ENCODE measurements at places on chromosomes 5 and 9. TPM values are rescaled to one million over a fixed set of nuclear protein-coding genes. Genes with fewer than 3 reads are reported as not detected.

SH3TC2 gene
- polyA plus RNA-seq: 32.4 TPM

GRCh38 chr5:86885489-86886230 lies 267.9 kb downstream of the COX7C start:
- no peak for DNase-seq

PTGDS gene
- polyA plus RNA-seq: 4,976 TPM

DNA sequence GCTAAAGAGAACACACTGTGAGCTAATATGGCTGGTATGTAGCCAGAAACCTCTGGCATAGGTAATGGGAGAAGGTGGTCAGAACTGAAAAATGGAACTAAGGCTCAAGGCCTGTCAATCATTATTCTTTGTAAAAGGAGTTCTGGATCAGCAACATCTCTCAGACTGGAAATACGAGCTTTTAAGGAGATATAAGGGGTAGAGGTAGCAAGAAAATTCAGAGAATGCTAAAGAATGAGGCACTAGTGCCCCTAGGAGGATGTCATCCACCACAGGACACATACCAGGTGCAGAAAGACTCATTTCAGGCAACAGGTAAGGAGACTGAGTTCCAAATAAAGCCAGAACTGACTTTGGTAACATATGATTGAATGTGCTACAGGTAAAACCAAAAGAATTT lies 18.9 kb upstream of the MOCS2 start:
- DNase-seq: no peak

DNA sequence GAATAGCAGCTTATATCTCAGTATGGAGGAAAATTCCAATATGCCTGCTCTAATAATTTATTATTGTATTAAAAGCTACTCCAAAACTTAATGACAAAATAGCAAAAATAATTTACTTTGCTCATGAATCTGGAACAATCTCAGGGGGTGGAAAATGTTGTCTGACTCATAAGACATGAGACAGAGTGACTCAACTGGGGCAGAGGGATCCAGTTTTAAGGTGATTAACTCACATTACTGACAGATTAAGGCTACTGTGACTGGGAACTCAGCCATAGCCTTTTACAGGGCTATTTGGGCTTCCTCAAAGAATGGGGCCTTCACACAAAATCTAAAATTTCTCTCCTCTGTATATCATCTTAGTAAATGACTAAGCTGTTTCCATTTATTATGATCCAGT lies 1172.9 kb downstream of the CDH12 start:
- no peak for DNase-seq

DNA sequence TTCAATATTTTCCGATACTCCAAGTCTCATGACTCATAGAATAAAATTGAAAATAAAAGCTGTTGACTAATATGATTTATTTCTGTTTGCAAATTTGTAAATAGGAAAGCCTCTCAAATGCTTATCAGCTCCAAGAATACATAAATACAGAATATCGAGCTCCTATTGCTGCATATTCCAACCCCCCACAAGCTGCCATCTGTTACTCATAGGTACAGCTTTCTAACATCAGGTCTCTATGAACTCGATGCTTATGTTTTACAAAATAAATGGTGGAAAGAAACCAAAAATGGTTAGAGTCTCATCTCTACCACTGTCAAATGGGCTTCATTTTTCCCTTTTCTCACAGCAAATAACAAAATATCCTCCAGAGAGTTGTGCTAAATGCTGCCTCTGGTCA lies 631.6 kb upstream of the CDH18 start:
- no peak for DNase-seq

DNA sequence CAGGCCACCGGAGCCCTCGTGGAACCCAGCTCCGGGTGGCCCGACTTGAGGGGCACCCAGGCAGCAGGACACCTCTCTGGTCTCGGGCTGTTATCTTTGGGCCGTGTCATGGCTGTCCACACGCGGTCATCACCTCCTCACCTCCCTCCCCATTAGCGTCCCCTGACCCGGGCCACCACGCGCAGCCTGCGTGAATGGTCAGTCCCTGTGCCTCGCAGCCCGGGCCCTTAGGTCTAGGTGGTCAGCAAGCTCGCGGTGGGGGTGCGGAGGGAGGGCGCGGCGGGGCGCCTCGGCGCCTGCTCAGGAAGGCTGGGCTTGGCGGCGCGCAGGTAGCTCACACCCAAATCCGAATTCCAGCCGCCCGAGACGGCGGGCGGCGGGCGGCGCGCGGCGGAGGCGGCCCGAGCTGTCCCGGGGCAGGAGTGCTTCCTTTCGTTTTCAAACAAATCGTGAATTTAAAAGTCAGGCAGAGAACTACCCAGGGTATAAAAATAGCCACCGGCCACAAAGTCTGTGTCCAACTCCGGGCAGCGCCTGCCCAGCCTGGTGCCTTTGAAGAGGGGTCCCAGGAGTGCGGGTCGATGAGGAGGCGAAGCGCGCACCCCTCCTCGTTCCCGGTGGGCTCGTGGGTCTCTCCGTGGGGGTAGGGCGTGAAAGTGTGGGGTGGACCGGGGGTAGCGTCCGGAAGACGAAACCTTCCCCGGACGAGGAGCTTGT lies 1.0 kb upstream of the RXRA start:
- peak; percentile 58 for DNase-seq

SH3PXD2B gene
- polyA plus RNA-seq: 20.2 TPM

PCDHAC2 gene
- 9.4 TPM for polyA plus RNA-seq

GRCh38 chr9:134688661-134689320 lies 47.2 kb downstream of the COL5A1 start:
- no peak for DNase-seq

SPEF2 gene
- polyA plus RNA-seq: 15.9 TPM

HSPA4 gene
- 143 TPM for polyA plus RNA-seq

GRCh38 chr9:137498720-137499150 lies 39.6 kb upstream of the NSMF start:
- no peak for DNase-seq

GRCh38 chr5:135217669-135218485 lies 181.2 kb downstream of the MACROH2A1 start:
- DNase-seq: no peak

ADAMTS16 gene
- polyA plus RNA-seq: 4.7 TPM

- peak; percentile 49 for DNase-seq
Observed at GRCh38 chr5:132962429-132963021, 909 bp downstream of the AFF4 start.

OLFM1 gene
- polyA plus RNA-seq: 16.0 TPM

ITK gene
- 3.8 TPM for polyA plus RNA-seq

GRCh38 chr5:2750026-2750757 lies 1.3 kb downstream of the IRX2 start:
- DNase-seq: no peak

GRCh38 chr9:123232332-123232731 lies 36.1 kb downstream of the STRBP start:
- DNase-seq: no peak

UBE2QL1 gene
- polyA plus RNA-seq: 2.0 TPM

MSMP gene
- 1.9 TPM for polyA plus RNA-seq

GRCh38 chr5:150058480-150059126 lies 27.8 kb downstream of the CSF1R start:
- no peak for DNase-seq

- no peak for DNase-seq
Observed at GRCh38 chr9:124017051-124017928, 5.7 kb downstream of the LHX2 start.

- no peak for DNase-seq
Observed at GRCh38 chr9:131333771-131334628, 44.5 kb downstream of the PLPP7 start.

- no peak for DNase-seq
Observed at GRCh38 chr9:120393386-120394057, 186.4 kb downstream of the CDK5RAP2 start.

- DNase-seq: peak; percentile 94
Observed at GRCh38 chr5:172417983-172418630, 36.2 kb downstream of the SH3PXD2B start.

DNA sequence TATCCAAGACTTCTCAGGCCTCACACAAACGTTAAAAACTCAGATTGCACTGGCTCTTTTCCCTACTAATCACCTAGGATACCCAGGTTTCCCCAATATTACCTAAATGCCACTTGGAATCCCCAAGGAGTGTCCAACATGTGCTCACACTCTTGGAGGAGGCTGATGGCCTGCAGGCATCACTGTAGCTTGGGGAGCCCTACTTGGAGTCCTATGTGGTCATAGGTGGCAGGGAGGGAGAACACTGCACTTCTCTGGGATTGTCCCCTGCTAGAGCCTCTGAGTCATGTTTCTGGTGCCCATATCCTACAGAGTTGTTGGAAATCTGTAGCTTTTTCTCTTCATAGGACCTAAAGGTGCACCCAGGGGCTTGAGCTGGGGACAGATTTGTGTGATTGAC lies 433.7 kb downstream of the ARHGEF28 start:
- no peak for DNase-seq

- no peak for DNase-seq
Observed at GRCh38 chr5:15353086-15353645, 146.8 kb upstream of the FBXL7 start.

SLC6A19 gene
- 0.28 TPM for polyA plus RNA-seq

DNA sequence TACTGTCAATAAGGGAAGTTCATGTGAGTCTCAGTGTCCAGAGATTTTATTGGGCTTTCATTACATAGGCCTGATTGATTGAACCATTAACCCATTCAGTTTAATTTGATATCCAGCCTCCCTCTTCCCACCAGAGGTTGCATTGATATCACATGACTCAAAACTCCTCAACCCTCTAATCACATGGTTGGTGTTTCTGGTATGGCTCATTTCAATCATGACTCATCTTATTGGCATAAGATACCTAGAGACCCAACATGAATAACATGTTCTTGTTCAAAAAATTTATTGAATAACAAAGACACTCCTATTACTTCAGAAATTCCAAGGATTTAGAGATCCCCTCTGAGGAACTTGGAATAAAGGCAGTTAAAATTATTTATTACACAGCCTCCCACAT lies 982.2 kb downstream of the TLE1 start:
- no peak for DNase-seq

KCNV2 gene
- 4.7 TPM for polyA plus RNA-seq

GRCh38 chr5:6576861-6577501 lies 55.9 kb downstream of the NSUN2 start:
- peak; percentile 64 for DNase-seq

NUTM2G gene
- polyA plus RNA-seq: 2.7 TPM

ROR2 gene
- 11.5 TPM for polyA plus RNA-seq

- no peak for DNase-seq
Observed at GRCh38 chr5:35626108-35626507, 8.4 kb downstream of the SPEF2 start.

FBP2 gene
- 1.6 TPM for polyA plus RNA-seq

DNA sequence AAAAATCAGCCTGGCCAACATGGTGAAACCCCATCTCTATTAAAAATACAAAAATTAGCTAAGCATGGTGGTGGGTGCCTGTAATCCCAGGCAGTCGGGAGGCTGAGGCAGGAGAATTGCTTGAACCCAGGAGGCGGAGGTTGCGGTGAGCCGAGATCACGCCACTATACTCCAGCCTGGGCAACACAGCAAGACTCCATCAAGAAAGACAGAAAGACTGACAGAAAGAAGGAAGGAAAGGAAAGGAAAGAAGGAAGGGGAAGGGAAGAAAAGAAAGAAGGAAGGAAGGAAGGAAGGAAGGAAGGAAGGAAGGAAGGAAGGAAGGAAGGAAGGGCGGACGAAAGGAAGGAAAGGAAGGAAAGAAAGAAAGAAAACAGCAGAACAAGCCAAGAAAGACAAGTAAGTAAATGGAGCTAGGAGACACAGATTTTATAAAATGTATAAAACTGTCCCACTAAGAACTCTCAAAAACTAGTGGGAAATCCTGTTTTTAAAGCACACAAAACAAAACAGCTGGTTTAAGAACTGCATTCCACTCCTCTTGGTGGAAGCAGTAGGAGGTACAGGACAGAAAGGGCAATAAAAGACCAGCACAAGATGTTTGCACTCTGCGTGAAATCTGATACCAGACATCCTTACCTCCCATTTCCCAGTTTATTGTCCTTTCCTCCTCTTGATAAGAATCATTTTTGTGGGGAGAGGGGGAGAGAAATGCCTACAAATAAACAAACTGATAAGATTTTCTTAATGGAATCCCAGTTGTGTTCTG lies 46.7 kb downstream of the MYO10 start:
- DNase-seq: no peak

DNA sequence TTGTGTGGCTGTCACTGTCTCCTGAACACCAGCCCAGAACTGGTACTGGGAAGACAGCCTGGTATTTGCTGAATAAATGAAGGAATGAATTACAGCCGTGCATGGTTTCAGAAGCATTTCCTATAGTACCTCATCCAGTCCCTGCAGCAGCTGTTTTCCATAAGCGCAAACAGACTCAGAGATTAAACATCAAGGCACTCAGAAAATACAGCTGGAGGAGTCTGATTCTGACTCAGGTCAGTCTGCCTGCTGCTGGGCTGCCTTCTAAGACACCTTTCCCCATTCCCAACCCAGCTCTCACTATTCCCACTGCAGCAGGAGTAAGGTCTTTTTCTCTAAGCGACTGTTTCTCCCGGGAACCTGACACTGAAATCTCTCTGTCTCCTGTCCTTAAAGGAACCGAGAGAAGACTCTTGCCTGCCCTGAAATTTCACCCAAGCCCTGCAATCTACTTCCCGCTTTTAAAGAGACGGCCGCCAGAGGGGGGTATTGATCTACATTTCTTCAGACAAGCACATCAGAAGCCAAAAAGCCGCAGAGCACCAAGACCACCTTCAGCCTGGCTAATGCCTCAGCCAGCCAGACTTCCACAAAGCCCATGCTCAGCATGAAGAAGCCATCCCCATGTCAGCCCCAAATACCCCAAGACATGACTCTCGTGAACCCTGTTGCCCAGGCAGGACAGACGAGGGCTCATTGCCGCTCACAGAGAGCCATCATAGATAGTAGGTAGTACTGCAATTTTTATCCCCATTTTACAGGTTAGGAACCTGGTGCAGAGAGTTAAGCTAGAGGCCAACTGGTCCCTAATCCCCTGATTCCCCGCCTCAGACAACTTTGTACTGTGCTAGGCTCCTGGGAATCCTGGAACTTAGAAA lies 5.4 kb upstream of the FOXI1 start:
- DNase-seq: peak; percentile 90

DNA sequence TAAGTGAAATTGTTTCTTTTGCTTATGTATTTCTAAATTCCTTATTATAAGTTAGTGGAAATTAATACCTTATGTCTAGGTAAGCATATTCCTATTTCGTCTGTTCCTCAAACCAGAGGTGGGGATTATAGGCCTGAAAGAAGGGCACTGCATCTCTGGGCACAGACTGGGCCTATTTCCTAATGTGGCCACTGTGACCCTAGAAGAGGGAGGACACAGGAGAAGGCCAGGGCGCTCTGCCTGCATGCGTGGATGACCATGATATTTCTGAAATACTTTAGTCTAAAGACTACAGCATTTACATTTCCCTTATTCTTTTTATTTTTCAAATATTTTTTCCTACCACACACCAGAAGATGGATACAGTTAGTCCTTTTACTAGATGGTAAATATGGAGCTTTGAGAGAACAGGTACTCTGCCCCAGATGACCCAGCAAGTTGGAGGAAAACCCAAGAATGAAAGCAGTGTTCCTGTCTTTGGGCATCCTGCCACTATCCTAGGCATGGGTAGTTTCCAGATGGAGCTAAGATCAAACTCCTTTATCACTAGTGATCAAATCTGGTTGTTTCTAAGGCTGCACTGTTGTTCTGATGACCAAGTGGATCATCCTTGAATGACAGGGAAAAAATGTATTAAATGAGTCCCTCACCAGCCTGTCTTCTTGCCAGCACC lies 27.8 kb downstream of the RUSC2 start:
- no peak for DNase-seq

ATP6V0E1 gene
- 170 TPM for polyA plus RNA-seq

GRCh38 chr9:121753802-121754654 lies 102.6 kb downstream of the DAB2IP start:
- no peak for DNase-seq

Data from testis (tissue), 5 donors.